ENCODE measurements at places on chromosomes 4 and X. TPM values are rescaled to one million over a fixed set of nuclear protein-coding genes. Genes with fewer than 3 reads are reported as not detected.

The SH3BGRL gene
- 26.4 TPM for total RNA-seq

The DTHD1 gene
- total RNA-seq = not detected

The GSX2 gene
- not detected for total RNA-seq

The APLN gene
- total RNA-seq = 0.78 TPM

The ZFYVE28 gene
- total RNA-seq = 4.9 TPM

The FGFBP1 gene
- not detected for total RNA-seq

Data from subcutaneous preadipocyte (primary cell).